ENCODE measurements at places on chromosomes 1 and 21. TPM values are rescaled to one million over a fixed set of nuclear protein-coding genes. Genes with fewer than 3 reads are reported as not detected.

SERINC2 gene
- 4.0 TPM for total RNA-seq

TMEM240 gene
- total RNA-seq = 3.5 TPM

PLPPR4 gene
- total RNA-seq = 6.5 TPM

SHE gene
- total RNA-seq = 8.2 TPM

NTRK1 gene
- 0.35 TPM for total RNA-seq

NBPF6 gene
- not detected for total RNA-seq

DAB1 gene
- 1.5 TPM for total RNA-seq

UMODL1 gene
- total RNA-seq = 0.04 TPM

- no peaks in the 10 kb centered on the region for H3K4me1 ChIP-seq
- no peak for DNase-seq
- H3K27ac ChIP-seq = no peak overlapping the region
These were observed 16.7 kb downstream of the CHD5 start for GRCh38 chr1:6163191-6163972.

- no peak overlapping the region for H3K27ac ChIP-seq
- peak; percentile 3 for DNase-seq
- H3K27me3 ChIP-seq = no peaks in the 10 kb centered on the region
- H3K4me3 ChIP-seq = no peak overlapping the region
These were observed 116.3 kb downstream of the DAB1 start for GRCh38 chr1:57307392-57308170.

GRCh38 chr21:36613059-36613458 is 85.9 kb upstream of the SIM2 start:
- no peaks in the 10 kb centered on the region for H3K36me3 ChIP-seq
- no peak overlapping the region for H3K27ac ChIP-seq
- DNase-seq = no peak
- no peaks in the 10 kb centered on the region for H3K4me1 ChIP-seq

DNA sequence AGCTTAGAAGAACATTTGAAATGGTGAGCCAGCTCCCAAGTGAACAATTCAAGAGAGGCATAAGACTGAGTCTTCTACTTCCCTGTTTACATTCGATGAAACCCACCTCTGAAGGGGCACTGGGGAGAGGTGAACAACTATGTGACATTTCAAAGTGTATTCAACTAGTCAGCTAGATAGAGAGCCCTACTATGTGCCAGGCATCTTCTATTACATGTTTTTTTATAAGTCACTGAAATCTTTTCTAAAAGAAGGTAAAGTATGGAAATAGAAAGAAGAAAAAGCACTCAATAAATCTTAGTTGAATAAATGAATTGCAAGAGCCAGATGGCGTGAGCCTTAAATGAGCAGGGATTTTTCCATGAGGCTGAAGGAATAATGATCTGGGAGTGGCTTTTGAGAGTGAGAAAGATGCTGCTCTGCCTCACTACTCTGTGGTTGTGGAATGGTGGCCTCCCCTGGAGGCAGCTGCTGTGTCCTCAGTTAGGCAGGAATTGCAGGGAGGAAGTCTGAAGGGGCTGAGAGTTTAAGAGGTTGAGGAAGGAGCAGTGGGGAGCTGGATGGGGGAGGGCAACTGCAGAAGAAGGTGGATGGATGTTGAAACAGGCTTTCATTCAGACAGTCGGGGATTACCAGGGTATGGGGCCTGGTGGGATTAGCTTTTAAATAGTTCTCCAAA is 10.4 kb upstream of the PTPRF start:
- no peaks in the 10 kb centered on the region for H3K36me3 ChIP-seq
- DNase-seq = peak; percentile 19
- H3K4me3 ChIP-seq = no peak overlapping the region
- peaks cover 15% of the 10 kb centered on the region for H3K27me3 ChIP-seq
- no peaks in the 10 kb centered on the region for H3K4me1 ChIP-seq

DNA sequence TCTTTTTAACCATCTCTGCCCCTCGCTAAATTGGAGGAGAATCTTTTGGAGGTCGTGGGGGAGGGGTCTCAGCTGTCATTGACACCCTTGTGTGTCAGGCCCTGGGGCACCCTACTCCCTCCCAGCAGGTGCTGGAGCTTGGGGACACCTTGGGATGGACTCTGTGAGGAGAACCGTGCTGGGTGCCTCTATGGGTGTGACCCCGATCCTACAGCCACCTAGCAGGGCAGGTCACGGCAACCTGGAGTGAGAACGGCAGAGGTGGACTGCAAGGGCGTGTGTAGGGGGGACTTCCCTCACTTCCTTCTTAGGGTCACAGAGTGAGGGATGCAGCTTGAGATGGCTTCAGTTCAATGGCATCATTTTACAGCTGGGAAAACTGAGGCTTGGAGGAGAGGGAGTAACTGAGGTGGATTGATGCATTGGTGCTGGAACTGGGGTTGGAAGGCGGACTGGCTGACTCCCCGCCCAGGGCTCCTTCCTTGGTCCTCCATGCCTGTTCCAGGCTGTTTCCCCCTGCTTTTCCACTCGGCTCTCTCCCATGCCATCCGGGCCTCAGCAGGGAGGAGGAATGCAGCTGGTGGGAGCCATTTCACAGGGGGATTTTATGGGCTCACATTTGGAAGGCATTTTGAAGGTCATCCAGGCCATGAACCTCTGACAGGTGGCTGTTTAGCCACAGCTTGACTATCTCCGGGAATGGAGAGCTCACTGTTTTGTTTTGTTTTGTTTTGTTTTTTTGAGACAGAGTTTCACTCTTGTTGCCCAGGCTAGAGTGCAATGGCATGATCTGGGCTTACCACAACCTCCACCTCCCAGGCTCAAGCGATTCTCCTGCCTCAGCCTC is 18.8 kb upstream of the ARHGEF10L start:
- no peak overlapping the region for H3K27ac ChIP-seq
- H3K36me3 ChIP-seq = no peaks in the 10 kb centered on the region
- no peaks in the 10 kb centered on the region for H3K4me1 ChIP-seq
- H3K27me3 ChIP-seq = peaks cover 16% of the 10 kb centered on the region
- no peak for DNase-seq
- H3K4me3 ChIP-seq = no peak overlapping the region

DNA sequence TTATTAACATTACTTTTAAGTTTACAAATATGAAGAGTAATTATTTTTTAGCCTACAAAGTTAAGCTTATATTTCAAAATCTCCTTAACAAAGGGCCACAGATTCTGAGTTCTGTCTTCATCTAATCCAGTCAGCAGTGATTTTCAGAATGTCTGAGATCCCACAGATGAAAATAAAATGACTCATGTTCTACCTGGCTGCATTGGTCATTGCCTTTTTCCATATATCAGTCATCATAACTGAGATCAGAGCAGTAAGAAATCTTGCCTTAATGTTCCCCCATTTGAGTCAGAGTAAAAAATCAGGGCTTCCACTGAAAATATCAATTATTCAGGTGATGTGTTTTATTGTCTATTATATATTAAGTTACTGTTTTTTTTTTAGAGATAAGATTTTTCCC is 416.1 kb downstream of the MRPL39 start:
- no peak overlapping the region for H3K4me3 ChIP-seq
- H3K36me3 ChIP-seq = no peaks in the 10 kb centered on the region
- H3K4me1 ChIP-seq = no peaks in the 10 kb centered on the region
- H3K27ac ChIP-seq = no peak overlapping the region
- DNase-seq = no peak

- no peak for DNase-seq
- no peak overlapping the region for H3K4me3 ChIP-seq
- H3K27ac ChIP-seq = no peak overlapping the region
These were observed 16.6 kb downstream of the PSEN2 start for GRCh38 chr1:226887006-226887405.

DNA sequence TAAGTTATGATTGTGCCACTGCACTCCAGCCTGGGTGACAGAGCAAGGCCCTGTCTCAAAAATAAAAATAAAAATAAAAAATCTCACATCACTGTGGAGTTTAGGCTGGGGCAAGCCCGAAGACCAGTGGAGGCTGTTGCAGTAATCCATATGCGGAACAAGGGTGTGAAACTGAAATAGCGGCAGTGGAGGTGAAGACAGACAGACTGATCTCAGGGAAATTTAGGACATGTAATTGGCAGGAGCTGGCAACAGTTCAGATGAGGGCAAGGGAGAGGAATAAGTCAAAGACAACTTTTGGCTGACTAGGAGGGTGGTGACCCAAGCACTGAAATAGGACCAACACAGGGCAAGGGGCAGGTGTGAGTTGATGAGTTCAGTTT is 8.4 kb downstream of the ARMH1 start:
- H3K27me3 ChIP-seq = no peaks in the 10 kb centered on the region
- H3K36me3 ChIP-seq = no peaks in the 10 kb centered on the region
- H3K27ac ChIP-seq = no peak overlapping the region
- no peak overlapping the region for H3K4me3 ChIP-seq

DNA sequence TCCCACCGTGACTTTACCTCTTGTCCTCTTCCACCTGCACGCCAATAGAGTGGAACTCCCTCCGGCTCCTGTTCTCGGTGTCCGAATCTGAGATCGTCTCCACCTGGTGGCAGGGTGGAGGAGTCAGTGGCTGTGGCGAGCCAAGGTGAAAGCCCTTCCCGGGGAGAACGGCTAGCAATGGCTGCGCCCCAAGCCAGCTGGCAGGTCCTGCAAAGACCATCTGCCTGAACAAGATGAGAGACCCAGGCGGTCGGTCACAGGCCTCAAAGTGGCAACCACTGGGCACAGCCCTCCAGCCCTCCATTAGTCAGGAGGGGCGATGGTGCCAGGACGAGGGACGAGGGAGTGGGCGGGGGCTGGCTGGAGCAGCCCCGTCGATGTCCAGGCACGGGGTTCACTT is 25.4 kb upstream of the SMIM12 start:
- peaks cover 5% of the 10 kb centered on the region for H3K4me1 ChIP-seq
- H3K27ac ChIP-seq = no peak overlapping the region
- no peak overlapping the region for H3K4me3 ChIP-seq
- no peaks in the 10 kb centered on the region for H3K36me3 ChIP-seq

- H3K36me3 ChIP-seq = peaks cover 3% of the 10 kb centered on the region
- peaks cover 7% of the 10 kb centered on the region for H3K27me3 ChIP-seq
- H3K4me1 ChIP-seq = peaks cover 50% of the 10 kb centered on the region
- no peak overlapping the region for H3K4me3 ChIP-seq
- H3K27ac ChIP-seq = peak overlapping the region; percentile 81
These were observed 121.7 kb downstream of the KCNN3 start for GRCh38 chr1:154748405-154748775.

DNA sequence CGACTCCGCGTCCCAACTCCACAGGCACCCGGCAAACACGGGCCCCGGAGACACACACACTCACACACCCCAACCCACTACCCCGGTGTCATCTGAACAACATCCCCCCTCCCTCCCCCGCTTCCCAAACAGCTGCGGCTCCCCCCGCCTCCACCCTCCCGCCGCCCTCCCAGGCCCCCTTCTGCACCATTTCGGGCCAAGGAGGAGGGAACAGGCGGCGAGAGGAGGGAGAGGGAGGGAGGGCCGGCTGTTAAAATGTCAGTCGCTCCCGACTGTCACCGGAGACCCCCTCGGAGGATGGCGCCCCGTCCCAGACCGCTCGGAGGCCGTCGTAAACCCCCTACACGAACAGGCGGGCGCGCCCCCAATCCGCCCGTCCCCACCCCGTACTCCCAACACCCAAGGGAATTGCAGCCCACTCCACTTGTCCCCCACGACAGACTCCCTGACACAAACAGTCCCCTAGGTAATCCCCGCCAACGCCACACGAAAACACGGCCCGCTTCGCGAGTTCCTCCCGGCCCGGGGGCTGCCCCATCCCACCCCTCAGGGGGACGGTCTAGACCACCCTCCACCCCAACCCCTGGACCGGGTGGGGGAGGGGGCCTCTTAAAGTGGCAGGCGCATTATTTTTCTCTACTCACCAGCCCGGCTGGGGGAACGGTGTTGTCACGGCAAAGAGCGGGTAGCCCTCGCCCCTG is 583 bp downstream of the MEF2D start:
- peaks cover 80% of the 10 kb centered on the region for H3K4me1 ChIP-seq
- H3K4me3 ChIP-seq = peak overlapping the region; percentile 91
- H3K27ac ChIP-seq = peak overlapping the region; percentile 97
- H3K27me3 ChIP-seq = no peaks in the 10 kb centered on the region
- H3K36me3 ChIP-seq = peaks cover 15% of the 10 kb centered on the region
- peak; percentile 95 for DNase-seq

GRCh38 chr1:27992276-27992675 is 32.5 kb downstream of the XKR8 start:
- peaks cover 41% of the 10 kb centered on the region for H3K36me3 ChIP-seq
- no peaks in the 10 kb centered on the region for H3K27me3 ChIP-seq
- peak overlapping the region; percentile 61 for H3K27ac ChIP-seq
- no peaks in the 10 kb centered on the region for H3K4me1 ChIP-seq

GRCh38 chr1:36759355-36759754 is 275.0 kb downstream of the GRIK3 start:
- no peaks in the 10 kb centered on the region for H3K27me3 ChIP-seq
- DNase-seq = no peak
- no peaks in the 10 kb centered on the region for H3K36me3 ChIP-seq
- H3K4me3 ChIP-seq = no peak overlapping the region
- H3K4me1 ChIP-seq = no peaks in the 10 kb centered on the region

DNA sequence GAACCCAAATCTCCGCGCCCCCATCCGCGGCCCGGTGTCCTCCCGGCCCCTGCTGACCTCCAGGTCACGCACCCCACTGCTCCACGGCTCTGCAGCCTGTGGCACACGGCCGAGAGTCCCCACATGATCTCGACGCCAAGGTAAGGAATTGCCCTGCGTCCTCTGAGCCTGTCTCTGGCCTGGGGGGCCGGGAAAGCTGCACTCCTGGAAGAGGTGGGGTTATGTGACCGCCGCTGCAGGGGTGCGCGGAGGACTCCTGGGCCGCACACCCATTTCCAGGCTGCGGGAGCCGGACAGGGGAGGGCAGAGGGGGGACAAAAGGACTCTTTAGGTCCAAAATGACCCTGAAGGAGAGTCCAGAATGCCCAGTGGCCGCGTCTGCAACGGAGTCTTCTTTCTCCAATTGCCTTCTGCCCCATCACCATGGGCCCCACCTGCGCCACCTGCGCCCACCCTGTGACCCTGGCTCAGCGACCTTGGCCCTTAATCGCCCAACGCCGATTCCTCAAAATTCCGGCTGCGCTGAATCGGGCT is 997 bp upstream of the SIM2 start:
- H3K27me3 ChIP-seq = peaks cover 94% of the 10 kb centered on the region
- no peak for DNase-seq
- peaks cover 47% of the 10 kb centered on the region for H3K4me1 ChIP-seq
- H3K27ac ChIP-seq = peak overlapping the region; percentile 40
- no peaks in the 10 kb centered on the region for H3K36me3 ChIP-seq
- H3K4me3 ChIP-seq = peak overlapping the region; percentile 54

- H3K4me3 ChIP-seq = no peak overlapping the region
- H3K4me1 ChIP-seq = no peaks in the 10 kb centered on the region
- H3K27ac ChIP-seq = no peak overlapping the region
- H3K27me3 ChIP-seq = no peaks in the 10 kb centered on the region
- no peaks in the 10 kb centered on the region for H3K36me3 ChIP-seq
These were observed 25.6 kb downstream of the UCHL5 start for GRCh38 chr1:193033610-193034009.
